ENCODE measurements at places on chromosomes 11 and 22. TPM values are rescaled to one million over a fixed set of nuclear protein-coding genes. Genes with fewer than 3 reads are reported as not detected.

The SYT13 gene
- 0.11 TPM for total RNA-seq

- no peak for DNase-seq
These were observed 4.5 kb downstream of the FAM83F start for GRCh38 chr22:39999144-39999757.

DNA sequence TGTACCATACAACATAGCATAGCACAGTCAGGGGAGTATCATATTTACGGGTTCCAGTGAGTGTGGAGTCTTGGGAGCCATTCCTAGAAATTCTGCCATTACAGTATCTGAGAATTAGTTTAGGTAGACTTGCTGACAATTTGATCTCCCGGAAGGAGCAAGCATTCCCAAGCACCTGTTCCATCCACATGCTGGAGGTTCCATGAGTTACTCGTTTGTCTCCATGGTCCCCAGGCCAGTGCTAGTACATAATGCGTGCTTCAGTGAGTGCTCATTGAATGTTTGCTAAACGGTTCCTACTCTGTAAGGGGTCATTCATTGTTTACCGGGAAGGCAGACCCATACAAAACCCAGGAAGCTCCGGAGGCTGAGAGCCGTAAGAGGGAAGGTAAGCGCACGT lies 27.4 kb upstream of the MYOD1 start:
- no peak for DNase-seq

DNA sequence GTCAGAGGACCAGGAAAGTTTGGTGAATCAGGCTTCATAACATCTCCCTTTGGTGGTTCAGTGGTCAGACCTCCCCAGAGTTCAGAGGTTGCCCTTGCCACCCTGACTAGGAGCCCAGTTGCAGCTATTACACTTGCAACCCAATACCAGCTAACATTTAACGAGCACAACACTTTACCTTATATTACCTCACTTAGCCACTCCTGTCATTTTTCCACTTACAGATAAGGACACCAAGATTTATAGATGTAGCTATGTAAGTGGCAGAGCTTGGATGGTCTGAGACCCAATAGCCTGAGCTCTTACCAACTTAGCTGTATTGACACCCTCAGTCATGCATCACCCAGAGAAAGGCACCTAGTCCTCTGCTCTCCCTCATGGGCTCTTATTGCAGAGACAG lies 234.7 kb downstream of the INSC start:
- no peak for DNase-seq

GRCh38 chr11:64524534-64525042 lies 66.4 kb upstream of the SLC22A12 start:
- DNase-seq = no peak

The MYO18B gene
- not detected for total RNA-seq

The SCGB1D2 gene
- not detected for total RNA-seq

The TSPAN18 gene
- 20.0 TPM for total RNA-seq

The PRODH gene
- total RNA-seq = 133 TPM

The SRRD gene
- total RNA-seq = 25.9 TPM

The DMC1 gene
- total RNA-seq = 0.33 TPM

DNA sequence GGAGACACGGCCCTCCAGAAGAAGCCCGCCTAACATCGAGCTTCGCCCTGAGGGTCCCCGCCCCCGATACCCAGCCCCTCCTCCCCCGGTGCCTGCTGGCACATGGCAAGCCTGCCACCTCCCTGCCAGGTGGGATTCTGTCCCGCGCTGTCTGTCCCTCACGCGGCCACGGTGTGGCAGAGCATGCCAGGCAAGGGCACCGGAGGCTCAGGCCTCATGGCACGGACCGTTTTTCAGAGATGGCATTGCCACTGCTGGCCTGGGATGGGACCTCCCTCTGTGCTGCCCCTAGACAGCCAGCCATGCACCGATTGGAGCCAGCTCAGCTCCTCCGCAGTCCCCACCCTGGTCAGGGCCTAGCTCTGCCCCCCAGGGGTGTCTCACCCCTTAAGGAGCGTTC lies 19.4 kb downstream of the MRPL23 start:
- DNase-seq = no peak

GRCh38 chr11:33895752-33896137 lies 3.9 kb upstream of the LMO2 start:
- no peak for DNase-seq

DNA sequence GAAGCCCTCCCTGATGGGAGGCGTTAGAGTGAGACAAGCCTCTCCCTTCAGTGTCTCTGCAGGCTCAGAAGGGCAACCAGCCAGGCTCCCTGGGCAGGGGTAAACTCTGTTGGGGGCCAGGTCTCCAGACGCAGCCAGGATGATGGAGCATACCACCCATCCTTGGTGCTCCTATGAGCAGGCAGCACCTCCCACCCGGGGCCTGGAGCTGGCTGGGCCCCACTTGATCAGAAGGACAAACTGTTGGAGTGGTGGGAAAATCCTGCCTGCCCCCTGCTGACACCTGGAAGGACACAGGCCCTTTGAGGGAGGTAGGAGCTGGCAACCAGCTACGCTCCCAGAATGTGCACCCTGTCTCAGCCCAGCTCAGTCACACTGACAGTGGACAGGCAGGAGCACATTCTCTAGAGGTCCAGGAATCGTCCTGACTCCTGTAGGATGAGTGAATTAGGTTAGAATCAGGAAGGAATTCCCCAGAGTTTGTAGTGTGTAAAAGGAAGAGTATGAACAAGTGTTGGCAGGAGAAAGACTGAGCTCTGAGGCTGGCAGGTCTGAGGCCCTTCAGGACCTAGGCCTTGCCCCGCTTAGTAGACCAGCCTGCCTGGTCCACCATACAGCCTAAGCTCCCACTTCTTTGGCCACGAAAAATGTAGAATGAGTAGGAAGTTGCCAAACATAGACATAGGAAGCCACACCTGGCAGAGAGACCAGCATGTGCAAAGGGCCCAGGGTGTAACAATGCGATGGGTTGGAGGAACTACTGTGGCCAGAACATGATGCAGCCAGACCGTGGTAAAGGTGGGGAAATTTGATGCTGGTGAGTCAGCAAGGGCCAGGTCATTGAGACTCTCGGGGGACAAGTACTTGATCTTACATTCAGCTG lies 19.1 kb downstream of the ARHGEF17 start:
- no peak for DNase-seq

The ARHGAP20 gene
- total RNA-seq = 5.2 TPM
